Activated T-cell treated with anti-CD3 and anti-CD28 coated beads for 24 hours (primary cell): ENCODE measurements at places on chromosomes 1 and 21.

DNA sequence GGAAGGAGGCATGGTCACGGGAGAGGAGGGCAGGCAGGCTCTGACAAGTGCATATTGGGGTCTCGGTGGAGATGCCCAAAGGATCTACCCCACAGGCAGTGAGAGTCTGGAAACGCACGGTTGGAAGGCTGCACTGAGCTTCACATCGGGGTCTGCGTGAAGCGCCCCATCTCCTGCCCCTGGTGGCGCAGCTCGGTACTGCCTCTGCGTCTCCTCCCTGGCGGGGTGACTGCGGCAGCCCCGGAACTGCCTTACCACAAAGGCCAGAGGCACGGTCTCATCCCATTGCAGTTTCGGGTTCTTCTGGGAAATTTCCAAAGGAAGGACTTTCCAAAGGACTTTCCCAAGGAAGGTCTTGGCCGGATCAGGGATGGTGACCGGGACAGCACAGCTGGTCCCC, 69.2 kb upstream of the AJAP1 start:
- peak; percentile 22 for DNase-seq

DNA sequence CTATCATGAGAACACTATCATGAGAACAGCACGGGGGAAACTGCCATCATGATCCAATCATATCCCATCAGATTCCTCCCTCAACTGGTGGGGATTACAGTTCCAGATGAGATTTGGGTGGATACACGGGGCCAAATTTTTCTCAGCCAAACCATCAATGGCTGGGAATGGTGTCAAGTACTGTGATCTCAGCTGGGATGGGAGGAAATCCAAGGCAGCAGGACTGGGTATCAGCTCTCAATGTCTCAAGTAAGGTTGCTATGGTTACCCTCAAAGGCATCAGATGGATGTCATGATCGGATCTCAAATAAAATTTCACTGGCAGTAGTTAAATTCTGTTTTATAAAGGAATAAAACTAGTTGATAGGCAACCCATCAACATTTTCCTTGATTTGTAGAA, 399.0 kb downstream of the KCNT2 start:
- DNase-seq, result no peak

GRCh38 chr1:205920159-205920558, 23.1 kb downstream of the SLC26A9 start:
- DNase-seq, result no peak

DNA sequence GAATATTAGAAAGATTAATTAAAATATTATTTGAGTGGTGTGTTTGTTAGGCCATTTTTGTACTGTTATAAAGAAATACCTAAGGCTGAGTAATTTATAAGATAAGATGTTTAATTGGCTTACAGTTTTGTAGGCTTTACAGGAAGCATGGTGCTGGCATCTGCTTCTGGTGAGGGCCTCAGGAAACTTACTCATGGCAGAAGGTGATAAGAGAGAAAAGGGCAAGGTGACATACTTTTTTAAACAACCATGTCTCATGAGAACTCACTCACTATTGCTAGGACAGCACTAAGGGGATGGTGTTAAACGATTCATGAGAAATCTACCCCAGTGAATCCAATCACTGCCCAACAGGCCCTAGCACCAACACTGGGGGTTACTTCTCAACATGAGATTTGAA, 56.7 kb upstream of the RGS21 start:
- DNase-seq, result no peak

GRCh38 chr1:13642306-13643004, 57.5 kb upstream of the PRDM2 start:
- DNase-seq, result no peak

- no peak for DNase-seq
These were observed 124.0 kb downstream of the CNIH3 start for GRCh38 chr1:224739997-224740684.
